H4 (cell line): ENCODE measurements at places on chromosomes 13 and 19. TPM values are rescaled to one million over a fixed set of nuclear protein-coding genes. Genes with fewer than 3 reads are reported as not detected.

DNA sequence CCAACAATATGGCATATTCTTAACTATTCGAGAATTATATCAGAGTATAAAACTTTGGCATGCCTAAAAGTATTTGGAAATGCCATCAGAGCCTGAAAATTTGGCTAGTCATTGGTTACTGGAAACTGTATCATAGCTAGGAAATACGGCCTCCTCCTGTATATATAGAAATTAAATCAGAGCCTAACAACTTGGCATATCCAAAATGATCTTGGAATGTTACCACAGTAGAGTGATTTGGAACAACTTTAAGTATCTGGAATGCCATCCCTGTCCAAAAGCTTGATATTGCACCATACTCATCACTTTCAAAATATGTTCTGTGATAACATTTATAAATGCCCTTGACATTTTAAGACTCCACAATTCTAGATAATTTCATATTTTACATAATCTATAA lies 335.8 kb downstream of the SLITRK1 start:
- no peak for DNase-seq

DNA sequence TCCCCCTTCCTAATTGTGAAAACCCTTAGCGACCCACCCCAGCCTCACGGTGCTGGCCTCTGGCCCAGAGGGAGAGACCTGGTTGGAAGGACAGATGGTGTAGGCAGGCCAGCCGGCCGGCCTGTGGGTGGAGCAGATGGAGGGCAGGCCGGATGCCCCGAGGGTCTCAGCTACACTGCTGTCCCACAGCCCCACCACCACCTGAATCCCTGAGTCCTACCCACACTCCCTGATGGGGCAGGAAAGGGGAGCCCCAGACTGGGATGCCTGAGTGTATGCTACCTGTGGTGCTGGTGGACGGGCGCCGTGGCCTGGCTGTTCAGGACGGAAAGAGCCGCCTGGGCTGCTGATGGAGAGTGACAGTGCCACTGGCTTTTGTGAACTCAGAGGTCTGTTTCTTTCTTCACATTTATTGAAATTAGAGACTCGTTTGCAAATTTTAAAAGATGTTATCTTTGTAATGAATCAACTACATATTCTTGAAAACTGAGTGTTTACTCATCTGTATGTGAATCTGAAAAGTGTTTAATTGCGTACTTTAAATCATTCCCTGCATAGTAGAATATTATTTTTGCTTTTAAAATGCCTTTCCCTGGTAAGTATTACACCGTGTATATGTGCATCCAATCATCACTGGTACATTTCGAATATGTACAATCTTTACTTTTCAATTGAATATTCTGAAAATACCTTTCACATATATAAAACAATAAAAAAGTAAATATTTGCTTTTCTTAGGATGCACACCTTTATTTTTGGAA lies 35.7 kb downstream of the TFDP1 start:
- no peak for DNase-seq

The ZNF528 gene
- total RNA-seq = 12.0 and 20.0 TPM in 2 replicates

GRCh38 chr13:69589531-69590235 lies 517.9 kb upstream of the ATXN8OS start:
- DNase-seq = no peak

DNA sequence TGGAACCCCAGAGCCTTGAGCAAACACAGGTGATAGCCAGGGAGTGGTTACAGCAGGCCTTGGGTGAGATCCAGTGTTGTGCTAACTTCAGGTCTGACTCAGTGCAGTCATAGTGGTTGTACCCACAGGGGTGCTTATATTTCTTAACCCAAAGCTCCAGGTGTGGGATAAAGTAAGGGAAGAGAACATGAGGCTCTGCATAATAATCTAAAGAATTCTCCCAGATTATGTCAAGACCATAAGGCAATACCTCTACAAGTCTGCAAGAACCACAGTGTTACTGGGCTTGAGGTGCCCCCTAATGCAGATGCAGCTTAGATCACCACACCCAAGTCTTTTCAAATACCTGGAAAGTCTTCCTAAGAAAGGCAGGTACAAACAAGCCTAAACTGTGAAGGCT lies 485.4 kb downstream of the RFC3 start:
- no peak for DNase-seq

DNA sequence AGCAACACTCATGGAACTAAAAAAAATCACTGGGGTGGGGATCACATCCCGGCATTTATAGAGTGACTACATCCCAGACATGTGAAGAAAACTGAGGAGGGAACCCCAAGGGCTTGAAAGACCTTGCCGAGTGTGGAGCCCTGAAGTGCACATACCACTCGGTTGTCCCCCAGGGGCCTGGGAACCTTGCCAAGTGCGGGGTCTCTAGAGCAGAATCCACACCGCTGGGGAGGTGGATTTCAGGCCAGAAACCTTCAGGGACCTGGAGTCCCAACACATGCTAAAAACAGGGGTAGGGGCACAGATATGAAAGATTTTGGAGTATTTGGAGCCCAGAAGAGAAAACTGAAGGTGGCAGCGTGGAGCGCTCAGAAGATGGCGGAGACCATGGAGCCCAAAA lies 35.2 kb downstream of the ERICH4 start:
- DNase-seq = no peak

- no peak for DNase-seq
Measured at GRCh38 chr13:24887759-24888158, 123.8 kb downstream of the RNF17 start.

The KRTDAP gene
- not detected in 2 replicates for total RNA-seq

- DNase-seq = no peak
Measured at GRCh38 chr19:32637480-32637879, 37.5 kb downstream of the ANKRD27 start.

- no peak for DNase-seq
Measured at GRCh38 chr13:66821551-66821950, 408.6 kb downstream of the PCDH9 start.

GRCh38 chr19:19568802-19569756 lies 31.0 kb downstream of the CILP2 start:
- no peak for DNase-seq
